Stomach (tissue), 19 donors: ENCODE measurements at places on chromosomes 3 and 15. TPM values are rescaled to one million over a fixed set of nuclear protein-coding genes. Genes with fewer than 3 reads are reported as not detected.

DNA sequence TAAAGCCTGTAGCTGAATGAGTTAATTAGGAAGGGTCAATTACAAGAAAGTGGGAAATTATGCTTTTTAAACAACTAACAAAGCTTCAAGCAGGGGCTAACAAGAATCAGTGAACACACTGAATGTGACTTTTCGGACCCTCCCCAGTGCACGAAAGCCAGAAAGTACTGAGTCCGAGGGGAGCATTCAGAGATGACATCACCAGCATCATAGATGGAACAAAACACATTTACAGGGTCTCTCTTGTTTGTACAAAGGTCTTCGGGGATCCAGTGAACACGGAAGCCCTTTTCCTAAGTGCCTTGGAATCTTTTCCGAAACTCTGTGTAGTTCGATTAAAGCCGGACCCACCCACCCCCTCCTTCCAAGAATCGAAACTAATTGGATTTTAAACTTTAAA, 829 bp downstream of the DCP1A start:
- peak overlapping the region; percentile 96 for H3K4me3 ChIP-seq
- peaks cover 54% of the 10 kb centered on the region for H3K4me1 ChIP-seq
- H3K27ac ChIP-seq, result no peak overlapping the region
- H3K27me3 ChIP-seq, result no peaks in the 10 kb centered on the region
- H3K36me3 ChIP-seq, result peaks cover 24% of the 10 kb centered on the region

DNA sequence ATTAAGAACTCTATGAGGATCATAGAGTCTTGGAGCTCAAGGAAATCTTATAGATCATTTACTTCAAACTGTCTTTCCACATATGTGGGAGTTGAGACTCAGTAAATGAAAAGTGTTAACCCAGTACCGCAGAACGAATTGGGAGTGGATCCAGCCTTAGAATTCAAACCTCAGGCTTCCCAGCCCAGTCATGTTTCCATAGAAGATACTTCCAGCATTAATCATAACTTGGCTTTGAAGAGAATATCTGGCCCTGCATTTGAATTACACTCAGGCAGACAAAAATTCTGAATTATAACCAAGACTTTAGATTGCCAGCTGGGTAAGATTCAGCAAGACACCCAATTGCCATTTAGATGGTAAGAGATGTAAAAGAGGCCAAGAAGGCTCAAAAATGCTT, 972.0 kb downstream of the TUSC7 start:
- H3K27me3 ChIP-seq, result no peaks in the 10 kb centered on the region
- H3K4me3 ChIP-seq, result no peak overlapping the region
- H3K36me3 ChIP-seq, result no peaks in the 10 kb centered on the region
- no peaks in the 10 kb centered on the region for H3K4me1 ChIP-seq
- H3K27ac ChIP-seq, result no peak overlapping the region
- DNase-seq, result no peak

DNA sequence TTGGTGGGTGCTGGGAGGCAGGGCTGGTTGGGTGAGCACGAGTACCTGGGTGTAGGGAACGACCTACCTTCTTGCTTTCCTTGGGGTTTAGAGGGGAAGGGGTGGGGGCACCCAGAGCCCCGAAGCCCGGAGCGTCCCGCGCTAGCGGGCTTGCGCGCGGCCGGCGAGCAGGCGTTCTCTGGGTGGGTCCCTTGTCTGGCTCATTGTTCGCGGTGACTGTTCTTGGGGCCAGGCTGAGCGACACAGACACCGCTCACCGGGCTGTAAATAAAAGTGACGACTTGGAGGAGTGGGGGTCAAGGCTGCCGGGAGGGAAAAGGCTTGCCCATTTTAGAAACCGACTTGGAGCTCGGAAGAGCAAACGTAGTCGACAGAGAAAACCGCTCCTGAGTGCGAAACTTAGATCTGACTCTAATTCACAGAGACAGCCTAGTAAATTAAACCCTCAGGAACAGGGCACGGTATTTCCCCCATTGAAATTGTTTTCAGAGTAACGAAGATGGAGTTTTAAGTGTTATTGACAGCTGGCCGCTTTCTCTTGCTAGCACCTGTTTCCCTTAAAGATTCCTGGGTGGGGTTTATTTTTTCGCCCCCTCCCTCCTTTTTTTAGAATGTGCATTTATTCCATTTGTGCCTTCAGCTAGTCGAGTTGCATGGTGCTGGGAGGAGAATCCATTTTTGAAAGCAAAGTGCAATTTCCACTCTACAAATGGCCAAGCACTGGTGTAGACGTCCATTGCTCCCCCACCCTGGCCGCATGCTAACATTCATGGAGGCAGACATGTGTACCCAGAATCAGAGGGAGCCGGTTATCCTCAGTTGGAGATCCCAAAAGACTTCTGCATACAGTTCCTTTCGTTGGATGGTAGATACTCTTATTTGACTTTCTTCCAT, 532.1 kb upstream of the SEMA6D start:
- H3K4me3 ChIP-seq, result peak overlapping the region; percentile 61
- peaks cover 14% of the 10 kb centered on the region for H3K4me1 ChIP-seq
- peaks cover 30% of the 10 kb centered on the region for H3K27me3 ChIP-seq
- no peak overlapping the region for H3K27ac ChIP-seq

FAM227B gene
- total RNA-seq, result 1.3 TPM

- peak; percentile 35 for DNase-seq
- no peak overlapping the region for H3K4me3 ChIP-seq
- no peaks in the 10 kb centered on the region for H3K4me1 ChIP-seq
- H3K36me3 ChIP-seq, result peaks cover 47% of the 10 kb centered on the region
- H3K27me3 ChIP-seq, result no peaks in the 10 kb centered on the region
These were observed 79.3 kb downstream of the ATG7 start for GRCh38 chr3:11351451-11351850.

GRCh38 chr3:127755305-127755681, 67.0 kb downstream of the MGLL start:
- no peak overlapping the region for H3K27ac ChIP-seq
- no peak for DNase-seq
- no peaks in the 10 kb centered on the region for H3K36me3 ChIP-seq
- no peak overlapping the region for H3K4me3 ChIP-seq
- no peaks in the 10 kb centered on the region for H3K4me1 ChIP-seq
